ENCODE measurements at places on chromosomes 5 and 9.

GRCh38 chr5:54659700-54660131 is 142.2 kb downstream of the SNX18 start:
- no peak for DNase-seq

DNA sequence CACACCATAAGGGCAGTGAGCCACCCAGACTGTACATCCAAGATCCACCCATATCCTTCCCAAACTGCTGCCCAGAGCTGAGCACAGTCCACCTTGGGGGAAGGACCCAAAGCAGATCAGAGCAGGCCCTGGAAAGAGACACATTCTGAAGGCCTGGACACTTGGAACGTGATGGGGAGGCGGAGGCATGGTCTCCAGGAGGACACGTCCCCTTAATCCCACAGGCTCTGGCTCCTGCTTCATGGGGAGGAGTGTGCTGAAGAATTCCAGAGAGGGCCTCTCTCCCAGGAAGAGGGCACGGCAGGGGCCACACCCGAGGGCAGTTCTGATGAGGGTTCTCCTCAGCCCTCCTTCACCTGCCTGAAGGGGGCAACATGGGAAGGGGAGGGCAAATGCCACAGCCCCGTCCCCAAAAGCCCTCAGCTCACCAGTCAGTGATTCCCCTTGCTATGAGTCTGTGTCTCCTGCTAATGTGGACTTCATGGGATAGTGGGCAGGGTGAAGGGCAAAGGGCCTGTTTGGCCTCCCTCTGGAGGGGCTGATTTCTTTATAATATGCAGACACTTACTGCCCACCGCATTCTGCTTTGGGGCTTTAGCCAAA is 276.8 kb downstream of the ENC1 start:
- no peak for DNase-seq

GRCh38 chr9:134195558-134195957 is 31.2 kb upstream of the RNU6ATAC start:
- DNase-seq = no peak

- DNase-seq = no peak
Measured at GRCh38 chr5:16880547-16880946, 55.5 kb downstream of the MYO10 start.
